NCI-H2081 (cell line): ENCODE measurements at places on chromosomes 12 and 14.
A peak's percentile ranks its signal among the peaks of the same experiment; 100 is the strongest.

DNA sequence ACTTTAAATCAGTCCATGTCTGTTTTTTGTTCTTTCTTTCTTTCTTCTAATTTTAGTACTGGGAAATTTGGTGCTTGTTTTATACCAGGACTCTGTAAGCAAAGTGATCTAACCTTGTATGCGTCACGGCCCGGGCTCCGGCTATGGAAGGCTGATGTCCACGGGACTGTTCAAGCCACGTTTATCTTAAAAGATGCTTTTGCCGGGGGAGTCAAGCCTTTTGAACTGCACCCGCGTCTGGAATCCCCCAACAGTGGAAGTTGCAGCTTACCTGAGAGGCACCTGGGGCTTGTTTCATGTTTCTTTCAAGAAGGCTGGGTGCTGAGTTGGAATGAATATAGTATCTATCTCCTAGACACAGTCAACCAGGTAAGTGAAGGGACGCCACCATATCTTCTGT, 62.2 kb downstream of the TECPR2 start:
- no peak for DNase-seq

- DNase-seq: no peak
Observed at GRCh38 chr14:54194501-54194900, 202.3 kb upstream of the CDKN3 start.

- DNase-seq: no peak
Observed at GRCh38 chr14:64536488-64537245, 3.9 kb upstream of the HSPA2 start.

- peak; percentile 74 for DNase-seq
Observed at GRCh38 chr14:100383727-100384158, 60.6 kb downstream of the SLC25A47 start.

GRCh38 chr12:56528846-56529245, 7.2 kb downstream of the RBMS2 start:
- no peak for DNase-seq

- DNase-seq: no peak
Observed at GRCh38 chr14:50804181-50804721, 26.7 kb downstream of the NIN start.

DNA sequence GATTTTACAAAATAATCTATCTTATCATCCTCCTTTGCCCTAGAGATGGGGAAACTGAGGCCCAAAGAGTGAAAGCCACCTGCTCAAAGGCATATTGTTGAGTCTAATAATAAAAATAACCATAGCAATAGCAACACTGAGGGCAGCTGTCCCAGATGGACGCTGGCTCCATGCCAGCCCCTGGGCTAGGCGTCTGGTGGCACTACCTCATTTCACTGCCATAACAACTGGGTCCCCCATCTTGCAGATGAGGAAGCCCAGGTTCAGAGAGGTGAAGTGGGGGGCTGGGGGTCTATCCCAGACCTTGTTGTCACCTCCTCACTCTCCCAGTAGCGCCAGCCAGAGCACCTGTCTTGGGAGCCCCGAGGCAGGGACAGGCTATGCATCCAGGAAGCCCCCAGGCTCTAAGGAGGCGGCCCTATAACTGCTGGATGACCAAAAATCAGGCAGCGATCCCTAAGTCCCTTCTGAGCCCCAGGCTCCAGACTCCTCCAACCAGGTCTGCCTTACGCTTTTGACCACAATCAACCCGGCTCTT, 12.8 kb downstream of the BDKRB2 start:
- no peak for DNase-seq

DNA sequence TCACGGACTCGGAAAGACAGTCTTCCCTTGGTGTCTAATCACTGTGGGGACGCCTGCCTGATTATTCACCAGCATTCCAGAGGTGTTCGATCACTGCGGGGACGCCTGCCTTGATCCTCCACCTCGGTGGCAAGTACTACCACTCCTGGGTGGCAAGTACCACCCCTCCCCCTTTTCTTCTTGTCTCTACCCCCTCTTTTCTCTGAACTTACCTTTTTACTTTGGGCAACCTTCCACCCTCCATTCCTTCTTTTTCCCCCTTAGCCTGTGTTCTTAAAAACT, 12.0 kb upstream of the LGMN start:
- DNase-seq: no peak

- DNase-seq: no peak
Observed at GRCh38 chr12:28177461-28177860, 12.8 kb upstream of the CCDC91 start.

- DNase-seq: no peak
Observed at GRCh38 chr12:11500188-11500860, 105.0 kb upstream of the PRB2 start.

GRCh38 chr12:20028033-20028432, 340.3 kb upstream of the PDE3A start:
- no peak for DNase-seq

DNA sequence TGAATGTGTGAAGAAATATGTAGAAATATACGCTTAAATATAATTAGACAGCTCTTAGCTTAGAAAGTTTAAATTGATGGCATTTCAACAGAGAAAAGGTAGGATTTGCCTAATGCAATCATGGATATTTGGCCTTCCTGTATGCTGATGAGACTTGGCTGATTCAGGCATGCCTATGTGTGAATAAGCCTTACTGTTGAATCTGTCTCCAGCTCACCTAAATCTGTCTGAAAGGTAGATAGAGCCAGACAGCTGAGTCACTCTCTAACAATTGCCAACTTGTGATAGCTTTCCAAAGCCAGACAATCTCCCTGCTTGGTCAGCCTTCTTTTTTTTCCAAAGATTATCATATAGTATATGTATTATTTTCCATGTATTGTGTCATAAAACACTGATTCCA, 92.8 kb upstream of the FLRT2 start:
- no peak for DNase-seq

DNA sequence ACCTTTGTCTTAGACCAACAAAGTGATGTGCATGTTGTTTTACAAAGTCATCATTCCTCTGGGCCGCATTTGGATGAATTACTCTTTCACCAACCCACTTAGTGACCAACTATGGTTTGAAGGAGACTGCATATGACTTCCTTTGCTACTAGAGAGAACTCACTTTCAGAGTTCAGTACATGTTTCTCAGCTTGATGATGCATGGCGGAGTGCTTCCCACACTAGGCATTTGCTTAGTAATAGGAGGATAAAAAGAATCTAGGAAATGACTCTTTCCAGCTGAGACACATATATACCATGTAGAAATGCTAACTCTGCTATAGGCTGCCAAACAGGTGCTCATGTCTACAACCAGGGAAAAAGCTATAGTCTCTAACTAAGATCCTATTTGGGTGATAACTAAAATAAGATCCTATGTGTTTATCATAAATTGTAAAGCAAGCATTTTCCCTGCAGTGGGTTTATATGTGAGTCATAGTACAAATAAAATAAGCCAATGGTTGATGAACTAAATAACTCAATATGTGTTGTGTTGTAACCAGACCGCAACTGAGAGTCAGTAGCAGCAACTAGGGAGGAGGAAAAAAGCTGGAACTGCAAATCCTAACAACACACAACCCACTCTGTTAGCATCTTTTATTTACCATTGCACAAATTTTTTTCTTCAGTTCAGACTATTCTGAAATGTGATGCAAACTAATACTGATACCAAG, 87.2 kb downstream of the TSPAN8 start:
- no peak for DNase-seq

GRCh38 chr14:45743884-45744283, 490.9 kb upstream of the MIS18BP1 start:
- no peak for DNase-seq
